Activated B cell treated with CpG ODN at 0.5 μM for 24 hours (primary cell): ENCODE measurements at places on chromosomes 7 and 10.

DNA sequence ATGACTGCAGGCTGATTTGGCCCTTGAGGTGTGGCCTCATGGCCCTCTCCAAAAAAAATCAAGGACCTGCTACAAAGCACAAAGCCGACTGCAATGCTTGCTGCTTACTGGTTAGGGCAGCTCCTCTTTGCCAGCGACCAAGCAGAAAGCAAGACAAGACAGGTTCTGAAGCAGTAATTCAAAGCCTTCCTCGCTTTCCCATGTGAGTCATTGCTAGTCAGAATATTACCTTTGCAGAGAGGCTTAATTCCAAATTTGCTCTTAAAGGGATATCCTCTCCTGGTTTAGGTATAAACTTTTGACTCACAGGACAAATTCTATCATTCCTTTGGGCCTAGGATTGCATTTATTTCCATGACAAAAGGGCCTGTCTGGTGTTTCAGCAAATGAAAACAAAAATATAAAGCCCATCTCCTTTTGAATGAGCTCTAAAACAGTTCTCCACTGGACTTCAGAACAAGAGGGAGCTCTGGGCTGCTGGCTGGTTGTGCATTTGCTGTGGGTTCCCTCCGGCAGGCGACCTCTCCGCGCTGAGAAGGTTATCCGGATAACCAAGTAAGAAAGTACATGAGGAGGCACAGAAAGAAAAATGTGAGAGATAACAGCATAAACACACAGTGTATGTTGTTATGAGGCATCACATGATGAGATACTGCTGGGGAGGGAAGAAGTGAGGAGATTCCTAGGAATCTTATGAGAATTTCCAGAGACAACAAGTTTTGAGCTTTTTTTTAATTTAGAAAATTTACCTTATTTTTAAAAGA lies 90.8 kb downstream of the EGFR start:
- DNase-seq, result no peak
- no peak overlapping the region for H3K27ac ChIP-seq
- H3K36me3 ChIP-seq, result no peaks in the 10 kb centered on the region
- no peaks in the 10 kb centered on the region for H3K4me1 ChIP-seq
- H3K27me3 ChIP-seq, result peaks cover 28% of the 10 kb centered on the region
- H3K4me3 ChIP-seq, result no peak overlapping the region

- DNase-seq, result peak; percentile 54
- H3K4me1 ChIP-seq, result peaks cover 20% of the 10 kb centered on the region
- H3K36me3 ChIP-seq, result no peaks in the 10 kb centered on the region
- no peak within 1 kb of the TSS for H3K27ac ChIP-seq
- peak within 1 kb of the TSS; percentile 79 for H3K4me3 ChIP-seq
- H3K27me3 ChIP-seq, result peaks cover 64% of the 10 kb centered on the region
Observed at GRCh38 chr7:116671681-116672595, at the start of gene MET. Gene MET (plus strand): TSS chr7:116672196. CDS start chr7:116699085, 26,889 bp downstream.

DNA sequence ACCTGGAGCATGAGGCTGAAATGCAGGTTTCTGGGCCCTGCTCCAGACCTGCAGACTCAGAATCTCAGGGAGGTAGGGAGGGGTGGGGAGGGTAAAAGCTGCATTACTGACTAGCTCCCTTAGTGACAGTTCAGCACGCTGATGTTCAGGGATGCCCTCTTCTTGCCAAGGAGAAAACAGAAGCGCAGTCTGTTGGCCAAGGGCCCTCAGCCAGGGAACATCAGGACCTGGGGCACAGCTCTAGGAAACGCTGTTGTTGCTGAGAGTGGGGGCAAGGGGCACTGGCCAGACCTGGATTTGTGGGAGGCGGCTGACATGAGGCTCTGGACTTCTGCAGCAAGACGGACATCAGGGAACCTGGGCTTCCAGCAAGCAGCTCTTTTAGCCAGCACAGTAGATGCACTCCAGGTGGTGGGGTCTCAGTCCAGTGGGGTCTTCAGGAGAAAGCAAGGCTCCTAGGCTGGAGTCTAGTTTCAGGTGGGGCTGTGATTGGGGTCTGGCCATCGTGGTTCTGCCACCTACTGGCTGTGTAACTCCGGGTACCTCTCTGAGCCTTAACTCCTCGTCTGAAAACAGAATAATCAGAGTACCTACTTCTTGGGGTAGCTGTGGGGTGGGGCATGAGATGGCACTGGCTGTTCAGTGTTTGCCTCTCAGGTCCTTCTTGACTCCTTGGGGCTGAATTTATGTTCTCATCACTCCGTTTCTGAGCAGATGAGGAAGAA lies 72.9 kb upstream of the PRLHR start:
- H3K27me3 ChIP-seq, result peaks cover 8% of the 10 kb centered on the region
- H3K27ac ChIP-seq, result no peak overlapping the region
- H3K36me3 ChIP-seq, result no peaks in the 10 kb centered on the region

DNA sequence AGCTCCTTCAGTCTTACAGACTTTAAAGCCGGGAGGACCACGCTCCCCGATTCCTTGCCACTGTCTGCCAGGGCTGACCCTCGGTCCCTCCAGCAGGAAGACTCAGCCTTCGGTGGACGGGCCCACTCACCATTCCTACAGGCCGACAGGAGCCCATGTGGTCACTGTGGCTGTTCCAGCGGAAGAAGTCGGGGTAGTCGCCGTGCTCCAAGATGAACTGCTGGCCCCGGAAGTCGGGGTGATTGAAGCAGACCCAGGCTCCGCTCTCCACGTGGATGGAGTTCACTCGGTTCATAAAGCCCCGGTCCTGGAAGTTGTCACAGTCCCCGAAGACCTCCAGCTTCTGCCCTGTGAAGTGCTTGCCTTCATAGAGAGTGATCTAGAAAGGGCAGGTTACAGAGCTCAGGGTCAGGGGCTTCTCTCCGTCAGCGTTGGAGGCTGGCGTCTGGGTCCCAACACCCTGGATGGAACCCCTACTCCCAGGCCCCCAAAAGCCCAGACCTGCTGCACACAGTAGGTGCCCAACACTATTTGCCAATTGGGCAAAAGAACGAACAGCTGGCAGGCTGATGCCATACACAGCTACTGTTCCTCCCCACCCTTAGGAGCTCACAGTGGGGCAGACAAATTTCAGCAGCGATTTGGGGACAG lies 1.9 kb downstream of the CRYGN start:
- H3K36me3 ChIP-seq, result no peaks in the 10 kb centered on the region
- DNase-seq, result no peak
- H3K4me1 ChIP-seq, result peaks cover 5% of the 10 kb centered on the region

GRCh38 chr10:9505546-9505945 lies 1451.1 kb downstream of the GATA3 start:
- DNase-seq, result no peak
- H3K4me1 ChIP-seq, result no peaks in the 10 kb centered on the region
- H3K4me3 ChIP-seq, result no peak overlapping the region
- H3K27ac ChIP-seq, result no peak overlapping the region
- no peaks in the 10 kb centered on the region for H3K36me3 ChIP-seq

GRCh38 chr7:12911053-12911452 lies 223.6 kb downstream of the ARL4A start:
- no peaks in the 10 kb centered on the region for H3K27me3 ChIP-seq
- no peaks in the 10 kb centered on the region for H3K36me3 ChIP-seq
- no peak overlapping the region for H3K27ac ChIP-seq
- no peak for DNase-seq
- no peak overlapping the region for H3K4me3 ChIP-seq

GRCh38 chr10:1575481-1576244 lies 161.7 kb downstream of the ADARB2 start:
- peaks cover 17% of the 10 kb centered on the region for H3K27me3 ChIP-seq
- H3K36me3 ChIP-seq, result no peaks in the 10 kb centered on the region
- no peak overlapping the region for H3K27ac ChIP-seq
- H3K4me1 ChIP-seq, result peaks cover 62% of the 10 kb centered on the region
- DNase-seq, result no peak
- H3K4me3 ChIP-seq, result no peak overlapping the region

DNA sequence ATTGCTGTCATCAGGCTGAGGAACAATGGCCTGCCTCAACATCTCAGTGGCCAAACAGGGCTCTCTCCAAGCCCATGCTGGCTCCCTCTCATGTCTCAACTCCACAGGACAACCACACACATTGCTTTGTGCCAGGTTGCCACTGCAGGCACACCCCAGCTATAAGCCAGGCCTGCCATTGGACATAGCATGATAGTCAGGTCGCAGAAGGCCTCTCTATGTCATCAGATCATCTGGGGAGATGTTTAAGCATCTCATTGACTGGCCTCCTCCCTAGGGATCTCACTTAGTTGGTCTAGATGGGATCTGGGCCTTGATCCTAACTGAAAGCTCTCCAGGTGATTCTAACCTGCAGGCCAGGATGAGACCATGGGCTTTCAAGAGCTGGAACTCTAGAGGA lies 257.2 kb downstream of the GRID1 start:
- H3K4me3 ChIP-seq, result no peak overlapping the region

DNA sequence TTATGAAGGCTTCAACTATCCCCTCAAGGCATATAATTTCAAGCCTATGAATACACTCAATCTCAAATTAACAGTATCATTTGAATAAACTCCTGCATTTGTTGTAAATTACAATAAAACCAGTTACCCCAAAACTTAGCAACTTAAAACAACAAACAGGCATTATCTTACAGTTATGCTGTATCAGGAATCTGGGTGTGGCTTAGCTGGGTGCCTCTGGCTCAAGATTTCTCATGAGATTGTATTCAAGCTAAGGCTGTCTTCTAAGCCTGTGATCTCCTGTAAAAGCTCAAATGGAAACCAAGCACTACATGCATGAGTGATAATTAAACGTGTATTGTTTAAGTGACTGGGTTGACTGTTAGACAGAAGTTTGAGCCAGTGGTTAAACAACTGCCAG lies 341.0 kb upstream of the PHF14 start:
- no peak for DNase-seq
- no peaks in the 10 kb centered on the region for H3K36me3 ChIP-seq

DNA sequence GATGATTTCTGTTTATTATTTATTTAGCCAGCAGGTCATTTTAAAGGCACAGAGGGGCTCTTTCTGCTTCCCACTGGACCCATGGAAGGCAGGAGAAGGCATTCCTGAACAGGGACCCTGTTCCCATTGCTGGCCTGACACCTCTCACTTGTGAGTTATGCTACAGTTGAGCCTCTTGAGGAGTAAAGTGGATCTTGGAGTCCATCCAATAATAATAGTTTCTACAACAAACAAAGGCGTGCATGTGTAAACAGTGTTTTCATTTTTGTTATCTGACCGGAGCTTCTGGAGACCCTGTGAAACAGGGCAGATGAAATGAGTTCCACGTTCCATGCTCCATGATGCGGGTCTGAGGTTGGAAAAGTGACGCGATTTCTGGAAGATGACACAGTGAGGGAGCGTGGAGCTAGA lies 127.3 kb upstream of the HABP2 start:
- H3K4me3 ChIP-seq, result no peak overlapping the region
- DNase-seq, result no peak
- no peaks in the 10 kb centered on the region for H3K36me3 ChIP-seq
- H3K4me1 ChIP-seq, result no peaks in the 10 kb centered on the region
- no peak overlapping the region for H3K27ac ChIP-seq

GRCh38 chr7:27374958-27375841 lies 132.6 kb downstream of the EVX1 start:
- H3K36me3 ChIP-seq, result no peaks in the 10 kb centered on the region
- no peaks in the 10 kb centered on the region for H3K4me1 ChIP-seq
- H3K4me3 ChIP-seq, result no peak overlapping the region
- H3K27me3 ChIP-seq, result peaks cover 8% of the 10 kb centered on the region
- no peak for DNase-seq

- H3K27ac ChIP-seq, result no peak overlapping the region
- H3K4me3 ChIP-seq, result no peak overlapping the region
- DNase-seq, result no peak
- no peaks in the 10 kb centered on the region for H3K36me3 ChIP-seq
- peaks cover 7% of the 10 kb centered on the region for H3K4me1 ChIP-seq
Observed at GRCh38 chr7:92697414-92697813, 107.2 kb upstream of the FAM133B start.

- no peaks in the 10 kb centered on the region for H3K27me3 ChIP-seq
- no peak overlapping the region for H3K27ac ChIP-seq
- H3K36me3 ChIP-seq, result peaks cover 66% of the 10 kb centered on the region
- DNase-seq, result no peak
Observed at GRCh38 chr10:21689881-21690280, 155.8 kb downstream of the MLLT10 start.

DNA sequence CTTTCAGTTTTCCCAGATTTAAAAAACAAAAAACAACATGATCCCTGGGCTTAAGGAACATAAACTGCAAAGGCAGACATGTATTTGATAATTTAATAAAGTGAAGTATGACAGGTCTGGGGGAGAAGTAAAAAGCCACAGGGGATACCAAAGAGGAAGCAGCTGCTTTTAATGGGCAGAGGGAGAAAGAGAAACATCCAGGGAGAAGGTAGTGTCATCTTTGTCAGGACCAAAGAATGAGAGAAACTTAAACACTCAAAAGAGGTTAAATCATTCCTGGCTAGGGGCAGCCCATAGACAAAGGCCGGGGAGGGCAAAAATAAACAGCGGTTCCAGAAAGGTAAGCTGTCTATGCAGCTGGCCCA lies 94.5 kb downstream of the GRB10 start:
- peaks cover 17% of the 10 kb centered on the region for H3K27me3 ChIP-seq
- H3K4me1 ChIP-seq, result no peaks in the 10 kb centered on the region
- H3K4me3 ChIP-seq, result no peak overlapping the region
- no peaks in the 10 kb centered on the region for H3K36me3 ChIP-seq
- no peak overlapping the region for H3K27ac ChIP-seq
- DNase-seq, result no peak

- H3K27ac ChIP-seq, result no peak overlapping the region
- peaks cover 18% of the 10 kb centered on the region for H3K36me3 ChIP-seq
- no peak for DNase-seq
Observed at GRCh38 chr10:50627896-50628295, 4.1 kb upstream of the SGMS1 start.

DNA sequence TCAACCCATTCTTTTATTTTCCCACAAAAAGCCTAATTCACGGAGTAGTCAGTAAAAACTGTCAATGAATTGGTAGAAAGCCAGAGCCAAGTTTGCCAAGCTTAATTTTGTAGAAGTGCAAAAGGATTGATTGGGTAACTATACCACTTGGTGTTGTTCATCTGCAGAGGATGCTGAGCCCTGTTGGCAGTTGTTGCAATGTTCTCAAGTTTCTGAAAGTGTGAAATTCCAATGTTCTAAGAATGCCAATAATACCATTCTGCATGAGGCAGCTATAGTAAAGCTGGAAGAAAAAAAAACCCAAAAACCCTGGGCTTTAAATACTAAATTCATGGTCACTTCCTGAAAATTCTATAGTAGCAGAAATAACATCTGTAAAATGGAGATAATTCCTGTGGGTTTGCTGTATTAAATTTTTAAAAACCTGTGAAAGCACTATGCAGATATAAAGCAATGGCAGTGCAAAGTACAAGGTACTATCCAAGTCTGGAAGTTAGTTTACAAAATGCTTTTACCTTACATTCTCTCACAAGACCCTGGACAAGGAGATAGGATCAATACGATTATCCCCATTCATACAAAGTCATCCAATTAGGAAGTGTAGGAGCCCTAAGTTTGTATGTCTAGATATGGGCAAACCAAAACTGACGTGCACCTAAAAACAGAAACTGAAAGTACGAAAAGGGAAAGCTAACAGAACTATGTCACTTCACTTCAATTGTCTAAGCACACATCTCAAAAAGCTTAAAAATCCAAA lies 6.0 kb upstream of the PON1 start:
- H3K4me3 ChIP-seq, result peak overlapping the region; percentile 29
- no peak for DNase-seq
- peaks cover 14% of the 10 kb centered on the region for H3K27me3 ChIP-seq
- H3K4me1 ChIP-seq, result peaks cover 9% of the 10 kb centered on the region
